ENCODE measurements at places on chromosomes 2 and 18. TPM values are rescaled to one million over a fixed set of nuclear protein-coding genes. Genes with fewer than 3 reads are reported as not detected.

Gene MAPK4
- total RNA-seq = not detected

Gene UGT1A10
- not detected for total RNA-seq

Gene ALPG
- not detected for total RNA-seq

Gene ANKRD30B
- total RNA-seq = 0.55 TPM

Gene GREB1L
- total RNA-seq = 5.0 TPM

Gene SALL3
- total RNA-seq = not detected

Gene RIT2
- total RNA-seq = not detected

Gene ACADL
- 0.11 TPM for total RNA-seq

Gene CCDC85A
- total RNA-seq = 4.6 TPM

Gene USP34
- 135 TPM for total RNA-seq
